ENCODE measurements at places on chromosomes 2 and 18.
A peak's percentile ranks its signal among the peaks of the same experiment; 100 is the strongest.

- no peak for DNase-seq
Measured at GRCh38 chr2:77922567-77922966, 400.4 kb upstream of the LRRTM4 start.

- no peak for DNase-seq
Measured at GRCh38 chr2:71807581-71808451, 339.8 kb downstream of the CYP26B1 start.

DNA sequence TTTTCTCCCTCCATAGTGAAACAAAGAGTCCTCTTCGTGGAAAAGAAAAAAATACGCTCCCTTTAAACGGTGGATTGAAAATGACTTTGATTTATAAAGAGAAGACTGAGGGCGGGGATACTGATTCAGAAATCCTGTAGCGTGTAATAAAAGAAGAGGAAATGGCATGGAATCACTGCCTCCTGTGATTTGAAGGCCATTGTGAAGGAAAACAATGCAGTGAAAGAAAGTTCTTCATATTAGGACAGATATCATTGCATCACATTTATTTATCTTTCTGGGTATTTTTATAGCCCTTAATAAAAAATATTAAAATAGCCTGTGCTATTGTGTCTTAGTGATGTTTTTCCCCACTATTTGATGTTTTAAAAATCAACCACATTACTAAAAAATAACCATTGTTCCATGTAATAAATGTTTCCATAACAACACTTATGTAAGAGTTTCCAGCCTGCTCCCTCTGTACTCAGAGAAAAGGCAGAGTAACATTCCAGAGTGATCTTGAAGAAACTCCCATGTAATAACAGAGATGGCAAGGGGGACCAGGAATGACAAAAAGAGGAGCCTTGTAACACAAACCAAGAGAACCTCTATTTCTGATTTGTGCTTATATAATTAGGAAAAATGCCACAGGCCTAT, 8.0 kb downstream of the MRPL33 start:
- no peak for DNase-seq

- DNase-seq = no peak
Measured at GRCh38 chr2:222701721-222702131, 30.3 kb downstream of the MOGAT1 start.

GRCh38 chr2:213148572-213149261, 2.7 kb downstream of the IKZF2 start:
- no peak for DNase-seq

DNA sequence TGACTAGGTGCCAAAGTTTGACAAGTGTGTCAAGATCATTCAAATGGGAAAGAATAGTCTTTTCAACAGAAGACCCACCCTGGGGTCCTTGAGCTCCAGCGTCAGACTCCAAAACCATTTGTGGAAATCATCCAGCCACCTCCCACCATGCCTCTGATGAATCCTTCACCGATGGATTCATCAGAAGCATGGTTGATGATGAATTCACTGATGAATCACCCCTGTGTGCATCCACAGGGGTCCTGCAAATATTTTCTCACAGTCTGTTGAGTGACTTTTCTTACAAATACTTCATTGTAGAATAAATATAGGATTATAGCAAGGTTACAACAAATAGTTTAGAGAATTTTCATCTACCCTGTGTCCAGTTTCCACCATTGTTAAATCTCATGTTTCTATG, 4.3 kb downstream of the UGT1A9 start:
- DNase-seq = no peak

- no peak for DNase-seq
Measured at GRCh38 chr2:158199928-158200650, 98.4 kb downstream of the UPP2 start.

DNA sequence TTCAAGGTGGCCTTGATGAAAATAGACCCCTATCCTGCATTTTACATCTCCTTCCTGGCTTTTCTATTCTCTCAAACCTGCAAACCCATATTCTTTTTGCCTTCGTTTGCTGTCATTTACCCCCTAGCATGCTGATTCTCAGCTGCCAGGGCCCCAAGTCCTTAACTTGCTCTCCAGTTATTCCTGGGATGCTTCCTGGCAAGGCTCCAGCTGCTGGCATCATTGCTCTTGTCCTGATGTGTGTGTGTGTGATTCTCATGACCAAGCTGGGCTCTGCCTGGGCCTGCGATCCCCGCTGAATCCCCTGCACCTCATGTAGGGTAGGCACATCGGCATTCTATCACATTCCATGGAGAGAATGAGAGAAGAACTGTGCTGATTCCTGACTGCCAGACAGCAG, 11.9 kb downstream of the NPAS2 start:
- no peak for DNase-seq

DNA sequence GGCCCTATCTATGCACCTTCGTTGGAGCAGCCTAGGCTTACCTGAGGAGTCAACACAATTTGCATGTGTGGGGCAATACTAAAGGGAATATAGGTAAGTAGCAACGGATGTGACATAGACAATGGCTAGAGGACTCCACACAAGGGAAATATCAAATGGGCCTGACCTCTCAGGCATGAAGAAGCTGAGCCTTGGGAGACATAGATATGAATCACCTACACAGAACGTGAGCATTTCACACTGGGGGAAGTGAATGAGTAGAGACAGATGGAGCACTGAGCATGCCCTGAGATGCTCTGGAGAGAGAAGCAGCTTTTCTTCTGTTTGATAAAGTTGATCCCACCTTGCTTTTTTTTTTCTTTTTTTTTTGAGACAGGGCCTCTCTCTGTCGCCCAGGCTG, 97.9 kb downstream of the ATL2 start:
- DNase-seq = no peak

- no peak for DNase-seq
Measured at GRCh38 chr2:137846993-137847392, 117.3 kb upstream of the HNMT start.

DNA sequence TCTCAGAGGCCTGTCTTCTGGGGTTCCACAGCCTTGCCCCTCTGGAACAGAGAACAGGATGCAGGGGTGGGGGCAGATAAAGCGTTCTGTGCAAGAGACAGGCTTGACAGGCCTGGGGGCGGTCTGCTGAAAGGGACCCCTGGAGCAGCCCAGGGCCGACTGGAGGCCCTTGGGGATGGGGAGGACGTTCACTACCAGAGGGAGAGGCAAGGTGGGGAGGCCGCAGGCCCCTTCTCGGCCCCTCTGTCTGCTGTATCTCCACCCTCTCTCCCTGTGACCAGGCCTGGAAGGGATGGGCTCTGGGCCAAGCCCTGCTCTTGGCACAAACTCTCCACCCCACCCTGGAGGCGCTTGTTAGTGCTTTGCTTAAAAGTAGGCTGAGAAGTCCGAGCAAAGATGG, 27.3 kb upstream of the INHBB start:
- DNase-seq = no peak

DNA sequence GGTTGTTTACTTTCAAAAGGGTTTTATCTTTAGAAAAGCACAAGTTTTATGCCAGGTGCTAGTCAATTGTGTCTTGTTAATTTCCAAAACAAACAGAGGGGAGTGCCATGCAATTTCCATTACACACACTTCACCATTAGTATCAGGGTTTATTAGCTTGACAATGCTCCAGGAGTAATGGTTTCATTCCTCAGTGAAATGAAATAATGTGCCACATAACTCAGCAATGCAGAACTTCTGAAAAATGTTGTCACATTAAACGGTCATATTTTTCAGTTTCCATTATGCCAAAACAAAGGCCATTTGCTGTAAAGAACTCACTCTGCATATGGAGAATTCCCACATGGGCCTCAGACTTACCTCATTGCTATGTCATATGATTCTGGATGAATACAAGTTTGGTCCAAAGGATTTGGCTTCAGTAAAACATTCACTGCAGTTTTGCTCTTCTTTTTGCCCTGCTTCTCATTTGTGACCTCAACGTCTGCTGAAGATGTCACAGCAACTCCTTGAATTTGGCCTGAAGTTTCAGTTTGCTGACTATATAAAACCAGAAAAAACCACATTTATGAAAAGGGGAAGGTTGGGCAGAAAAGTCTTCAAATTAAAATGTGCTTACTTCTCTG, 198.2 kb downstream of the SRBD1 start:
- DNase-seq = no peak

GRCh38 chr18:1875219-1875618, 696.1 kb downstream of the METTL4 start:
- no peak for DNase-seq

- no peak for DNase-seq
Measured at GRCh38 chr18:38350141-38350540, 784.5 kb upstream of the CELF4 start.

GRCh38 chr18:61535401-61535800, 202.2 kb downstream of the CDH20 start:
- no peak for DNase-seq

DNA sequence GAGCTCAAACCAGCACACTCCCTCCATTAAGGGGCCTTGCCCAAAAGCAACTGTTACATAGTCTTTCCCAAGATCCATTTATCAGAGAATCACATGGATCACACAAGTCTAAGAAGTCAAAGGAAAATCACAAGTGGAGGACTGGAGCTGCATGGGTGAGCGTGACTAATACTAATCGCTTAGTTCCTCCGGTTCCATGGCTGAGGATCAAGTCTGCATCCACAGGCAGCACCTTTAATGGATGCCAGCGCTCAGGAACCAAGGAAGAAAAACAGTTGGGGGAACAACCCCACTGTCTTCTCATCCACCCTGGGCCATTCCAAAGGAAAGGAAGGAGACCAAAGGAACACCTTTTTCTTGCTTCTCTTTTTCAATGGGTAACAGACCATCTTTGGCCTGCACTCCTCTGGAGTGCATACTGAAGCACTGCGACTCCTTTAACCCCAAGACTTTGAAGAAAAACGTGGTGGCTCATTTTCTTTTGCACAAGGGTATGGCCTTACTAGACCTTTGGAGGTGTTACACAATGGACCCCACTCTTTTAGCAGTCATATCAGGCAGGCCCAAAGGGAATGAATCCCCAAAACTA, 9.2 kb upstream of the WDR33 start:
- no peak for DNase-seq

GRCh38 chr2:168456521-168457189, 583 bp downstream of the CERS6 start:
- peak; percentile 39 for DNase-seq

DNA sequence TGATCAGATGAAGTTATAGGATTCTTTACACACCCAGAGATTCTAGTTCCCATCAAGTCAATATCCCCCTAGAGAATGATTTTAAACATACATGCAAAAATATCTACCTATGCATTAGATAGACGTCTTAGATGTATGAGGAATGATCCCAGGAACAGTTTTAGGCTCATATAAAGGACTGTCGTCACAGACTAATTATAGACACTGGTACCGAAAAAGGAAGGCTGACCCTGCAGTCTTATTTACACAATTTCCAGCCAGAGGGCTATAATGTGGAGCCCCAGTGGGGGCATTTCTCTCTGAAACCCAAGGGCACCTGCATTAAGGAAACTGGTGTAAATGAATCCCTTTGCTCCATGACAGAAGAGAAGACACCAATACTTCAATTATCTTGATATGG, 170.4 kb downstream of the ZNF521 start:
- DNase-seq = no peak

DNA sequence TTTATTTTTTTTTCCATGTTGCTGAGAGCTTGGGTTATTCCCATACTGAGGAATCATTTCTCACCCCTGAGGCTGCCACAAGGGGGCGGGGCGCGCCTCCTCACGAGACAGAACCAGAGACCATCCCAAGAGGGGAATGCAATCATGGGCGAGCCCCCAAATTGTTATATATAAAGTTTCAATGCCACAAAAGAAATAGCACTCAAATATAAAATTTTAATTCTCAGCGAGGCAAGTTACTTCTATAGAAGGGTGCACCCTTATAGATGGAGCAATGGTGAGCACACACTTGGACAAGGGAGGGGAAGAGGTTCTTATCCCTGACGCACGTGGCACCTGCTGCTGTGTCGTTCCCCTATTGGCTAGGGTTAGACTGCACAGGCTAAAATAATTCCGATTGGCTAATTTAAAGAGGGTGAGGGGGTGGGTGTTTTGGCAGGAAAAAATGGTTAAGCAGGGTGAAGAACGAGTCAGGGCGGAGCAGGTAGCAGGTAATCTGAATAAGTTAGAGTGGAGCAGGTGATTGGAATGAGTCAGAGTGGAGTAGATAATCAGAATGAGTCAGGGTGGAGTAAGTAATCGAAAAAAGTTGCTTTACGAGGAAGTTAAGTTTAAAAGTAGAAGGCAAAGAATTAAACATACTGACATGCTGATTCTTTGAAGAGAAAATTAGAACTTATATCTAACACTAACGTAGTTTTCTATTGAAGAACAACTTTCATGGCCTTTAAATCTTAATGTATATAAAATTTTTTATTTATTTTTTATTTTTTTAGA, 177.5 kb downstream of the MTCL1 start:
- no peak for DNase-seq

- no peak for DNase-seq
Measured at GRCh38 chr2:128178650-128179460, 87.9 kb downstream of the UGGT1 start.

DNA sequence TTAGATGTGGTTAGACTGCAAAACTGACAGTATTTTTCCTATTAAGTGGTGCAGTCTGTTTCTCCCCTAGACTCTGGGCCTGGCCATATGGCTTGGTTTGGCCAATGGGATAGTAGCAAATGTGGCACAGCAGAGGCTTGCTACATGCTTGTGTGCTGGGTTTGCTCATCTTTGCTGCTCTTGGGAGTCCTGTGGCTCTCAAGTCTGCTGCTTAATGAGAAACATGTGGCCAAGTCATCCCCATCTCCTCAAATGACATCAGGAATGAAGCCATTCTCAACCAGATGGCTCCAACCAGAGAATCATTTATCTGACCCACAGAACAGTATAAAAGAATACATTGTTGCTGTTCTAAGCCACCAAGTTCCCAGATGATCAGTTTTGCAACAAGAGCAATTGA, 57.1 kb upstream of the PAX3 start:
- DNase-seq = no peak

- no peak for DNase-seq
Measured at GRCh38 chr2:65358678-65359400, 73.6 kb downstream of the SPRED2 start.

DNA sequence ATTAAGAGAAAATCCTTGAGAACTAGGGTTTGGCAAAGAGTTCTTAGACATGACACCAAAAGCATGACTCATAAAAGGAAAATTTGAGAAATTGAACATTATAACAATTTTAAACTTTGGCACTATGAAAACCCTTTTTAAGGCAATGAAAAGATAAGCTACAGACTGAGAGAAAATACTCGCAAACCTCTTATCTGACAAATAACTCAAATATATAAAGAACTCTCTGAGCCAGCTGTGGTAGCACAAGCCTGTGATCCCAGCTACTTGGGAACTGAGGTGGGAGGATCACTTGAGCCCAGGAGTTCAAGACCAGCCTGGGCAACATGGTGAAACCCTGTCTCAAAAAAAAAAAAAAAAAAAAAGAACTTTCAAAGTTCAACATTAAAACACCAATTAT, 70.5 kb downstream of the FAM168B start:
- no peak for DNase-seq

DNA sequence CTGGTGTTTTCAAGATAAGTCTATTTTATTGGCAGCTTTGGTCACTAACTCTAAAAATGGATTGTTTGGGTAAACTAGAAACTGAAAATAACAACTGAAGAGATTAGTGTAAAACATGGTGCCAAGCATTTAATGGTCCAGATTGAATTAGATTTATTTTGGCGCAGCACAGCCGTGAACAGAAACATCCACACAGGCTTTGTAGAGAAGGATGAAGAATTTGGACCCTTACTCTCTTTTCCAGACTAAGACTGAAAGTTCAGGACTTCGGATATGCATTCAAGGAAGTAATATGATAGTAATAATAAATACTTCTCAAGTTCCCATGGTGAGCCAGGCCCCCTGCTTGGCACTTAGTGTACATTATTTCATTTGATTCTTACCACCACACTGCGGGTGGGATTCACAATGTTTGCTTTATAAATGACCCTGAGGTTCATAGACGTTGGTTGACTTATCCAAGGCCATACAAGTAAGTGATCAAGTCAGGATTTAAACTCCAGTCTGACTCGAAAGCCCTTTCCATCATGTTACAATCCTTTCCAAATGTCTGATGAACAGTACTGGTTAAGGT, 54.2 kb upstream of the ITGB6 start:
- DNase-seq = no peak
